ENCODE measurements at places on chromosomes 5 and 9. TPM values are rescaled to one million over a fixed set of nuclear protein-coding genes. Genes with fewer than 3 reads are reported as not detected.

PELO gene
- 31.1 TPM for total RNA-seq

NR2F1 gene
- total RNA-seq = 55.4 TPM

NR5A1 gene
- not detected for total RNA-seq

PCDHGB5 gene
- 27.2 TPM for total RNA-seq

CTXN3 gene
- total RNA-seq = not detected

IFNB1 gene
- not detected for total RNA-seq

DEPDC1B gene
- 3.4 TPM for total RNA-seq

HACD4 gene
- 2.8 TPM for total RNA-seq

ANKRD18A gene
- 0.12 TPM for total RNA-seq

SAXO1 gene
- total RNA-seq = not detected

ADRA1B gene
- 0.39 TPM for total RNA-seq

OR2S2 gene
- not detected for total RNA-seq

NUTM2F gene
- not detected for total RNA-seq

All from glomerular endothelial cell (primary cell).